ENCODE measurements at places on chromosomes 16 and 17. TPM values are rescaled to one million over a fixed set of nuclear protein-coding genes. Genes with fewer than 3 reads are reported as not detected.
A peak's percentile ranks its signal among the peaks of the same experiment; 100 is the strongest.

- DNase-seq, result no peak
Observed at GRCh38 chr17:61510991-61511390, 58.8 kb downstream of the TBX4 start.

DNA sequence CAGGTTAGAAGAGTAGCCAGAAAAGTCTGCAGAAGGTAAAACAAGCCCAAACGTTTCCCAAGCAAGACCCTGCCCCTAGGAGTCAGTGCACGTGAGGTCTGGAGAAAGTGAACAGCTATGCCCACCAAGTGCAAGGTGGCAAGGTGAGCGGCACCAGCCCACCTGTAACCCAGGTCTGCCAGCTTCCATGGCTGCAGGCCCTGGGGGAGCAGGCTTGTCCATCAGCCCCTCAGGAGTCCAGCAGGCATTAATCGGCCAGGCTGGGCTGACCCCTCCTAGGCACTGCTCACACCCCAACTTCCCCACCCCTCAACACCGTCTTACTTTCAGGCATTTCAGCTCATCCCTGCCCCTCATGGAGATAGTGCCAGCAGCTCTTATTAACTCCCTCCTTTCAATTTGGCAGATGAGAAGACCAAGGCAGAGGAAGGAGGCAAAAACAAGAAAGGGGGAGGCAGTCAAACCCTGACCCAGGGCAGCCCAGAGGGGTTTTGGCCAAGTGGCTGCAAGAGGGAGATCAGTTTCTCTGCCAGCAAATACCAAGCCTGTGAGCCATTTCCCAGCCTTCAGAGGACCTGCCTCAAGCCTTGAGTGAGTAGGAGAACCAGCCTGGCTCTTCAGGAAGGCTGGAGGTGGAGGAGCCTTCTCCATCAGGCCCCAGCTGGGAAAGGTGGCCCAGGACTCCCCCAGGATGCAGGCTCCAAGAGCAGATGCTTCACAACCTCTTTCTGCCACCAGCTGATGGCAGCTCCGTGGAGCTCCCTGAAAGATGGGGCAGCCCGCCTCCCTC lies 14.7 kb downstream of the BEAN1 start:
- no peak for DNase-seq

DNA sequence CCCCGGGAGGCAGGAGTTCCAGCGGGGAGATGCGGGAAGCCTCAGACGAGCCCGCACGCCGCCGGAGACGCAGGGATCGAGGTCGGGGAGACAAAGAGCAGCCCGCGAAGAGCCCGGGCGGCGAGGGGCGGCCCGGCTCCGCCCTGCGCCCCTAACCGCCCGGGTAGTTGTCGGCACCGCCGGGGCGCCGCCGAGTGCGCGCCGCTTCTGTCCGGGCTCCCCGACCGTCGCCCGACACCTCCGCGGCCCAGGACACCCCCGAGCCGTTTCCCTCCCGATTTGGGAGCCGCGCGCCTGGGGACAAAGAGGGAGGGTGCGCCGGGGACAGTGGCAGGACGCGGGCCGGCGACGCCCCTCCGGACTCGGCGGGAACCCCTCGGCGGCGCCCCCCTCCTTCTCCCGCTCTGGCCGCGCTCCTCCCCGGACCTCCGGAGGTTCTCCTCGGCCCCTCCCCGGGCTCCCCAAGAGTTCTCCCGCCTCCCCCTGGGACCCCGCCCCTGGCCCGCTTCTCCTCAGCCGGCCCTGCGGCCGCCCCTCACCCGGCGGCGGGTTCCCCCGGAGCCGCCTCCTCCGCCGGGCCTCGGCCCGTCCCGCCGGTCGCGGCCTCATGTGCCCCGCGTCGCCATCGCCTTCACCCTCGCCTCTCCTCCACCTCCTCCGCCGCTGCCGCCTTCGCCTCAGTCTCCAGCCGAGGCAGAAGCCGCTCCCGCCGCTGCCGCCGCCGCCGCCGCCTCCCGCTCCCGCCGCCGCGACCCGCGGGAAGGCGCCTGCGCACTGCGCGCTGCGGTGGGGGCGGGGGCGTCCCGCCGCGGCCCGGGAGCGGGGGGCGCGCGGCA lies at the start of gene GJC1:
Gene GJC1, minus strand, starts transcription at position 765 of the 836 bp plus-strand sequence. CDS start 24,470 bp downstream, outside the sequence.
- peak; percentile 59 for DNase-seq

DNA sequence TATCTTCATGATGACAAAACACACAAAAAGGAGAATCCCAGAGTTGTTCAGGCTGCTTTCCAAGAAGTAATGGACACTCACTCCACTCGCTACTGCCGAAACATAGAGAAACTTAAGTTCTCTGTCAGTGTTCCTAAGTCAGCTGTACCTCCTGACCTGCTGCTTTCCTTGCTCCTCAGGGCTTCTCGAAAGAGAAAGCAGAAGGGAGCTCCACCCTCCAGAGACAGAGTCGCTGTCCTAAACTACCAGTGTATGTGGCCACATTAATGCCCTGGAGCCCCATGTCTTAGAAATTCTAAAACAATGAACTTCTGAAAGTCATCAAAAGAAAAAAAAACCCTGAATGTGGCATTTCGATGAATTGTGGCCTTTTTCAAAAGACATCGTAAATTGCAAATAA lies 390.8 kb upstream of the MON1B start:
- no peak for DNase-seq

DNA sequence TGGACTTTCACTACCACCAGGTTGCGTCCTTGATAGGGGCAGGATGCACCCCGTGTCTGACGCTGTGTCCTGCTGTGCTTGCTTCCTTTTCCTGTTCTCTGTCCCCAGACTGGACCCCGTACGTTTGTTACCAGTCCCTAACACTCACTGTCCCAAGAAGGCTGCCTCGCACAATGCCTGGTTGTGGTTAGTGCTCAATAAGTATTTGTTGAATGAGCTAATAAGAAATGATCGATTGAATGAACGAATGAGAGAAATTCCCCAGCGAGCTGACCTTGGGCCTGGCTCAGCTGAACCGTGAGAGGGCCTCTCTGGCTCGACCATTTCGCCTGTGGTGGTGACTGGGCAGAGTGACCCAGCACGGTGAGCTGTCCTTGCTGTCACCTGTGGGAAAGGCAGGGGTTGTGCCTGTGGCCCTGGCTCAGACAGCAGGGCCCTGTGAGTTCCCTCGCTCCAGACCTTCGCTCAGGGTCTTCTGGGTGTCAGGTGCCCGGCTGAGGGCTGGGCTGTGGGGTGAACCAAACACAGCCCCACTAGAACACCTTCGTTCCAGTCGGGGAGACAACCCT lies 20.9 kb downstream of the CMIP start:
- no peak for DNase-seq

GRCh38 chr17:61595418-61596186 lies 4.6 kb upstream of the NACA2 start:
- no peak for DNase-seq

DNA sequence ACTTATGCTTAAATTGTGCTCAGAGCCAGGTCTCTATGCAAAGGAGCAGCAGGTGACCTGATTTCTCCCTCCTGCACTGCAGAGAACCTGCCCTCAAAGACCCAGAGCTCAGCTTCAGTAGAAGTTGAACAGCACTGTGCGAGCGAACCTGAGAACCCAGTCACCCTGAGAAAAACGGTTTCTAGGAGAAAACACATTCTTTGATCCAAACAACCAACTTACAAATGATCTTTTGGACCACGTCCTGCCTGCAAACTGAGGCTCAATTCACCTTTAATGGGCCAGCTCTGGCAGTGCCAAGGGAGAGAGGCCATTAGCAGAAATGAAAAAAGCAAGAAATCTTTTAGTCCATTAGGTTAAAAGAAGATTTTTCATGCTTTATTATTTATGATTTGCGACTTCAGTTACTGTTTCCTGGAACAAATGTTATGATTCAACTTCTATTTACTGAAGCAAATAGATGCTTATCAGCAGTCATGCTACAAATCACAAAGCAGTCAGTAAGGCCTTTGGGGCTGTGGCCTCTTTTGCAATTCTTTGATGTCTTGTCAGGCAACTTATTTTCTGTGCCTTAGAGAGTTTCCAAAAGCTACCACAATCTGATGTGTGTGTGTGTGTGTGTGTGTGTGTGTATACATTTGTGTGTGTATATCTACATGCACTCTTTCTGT lies 65.7 kb upstream of the LRRC37A3 start:
- DNase-seq, result no peak

GRCh38 chr17:42230225-42230624 lies 35.9 kb upstream of the GHDC start:
- no peak for DNase-seq

GRCh38 chr17:80362428-80363119 lies 52.4 kb upstream of the ENDOV start:
- no peak for DNase-seq

DNA sequence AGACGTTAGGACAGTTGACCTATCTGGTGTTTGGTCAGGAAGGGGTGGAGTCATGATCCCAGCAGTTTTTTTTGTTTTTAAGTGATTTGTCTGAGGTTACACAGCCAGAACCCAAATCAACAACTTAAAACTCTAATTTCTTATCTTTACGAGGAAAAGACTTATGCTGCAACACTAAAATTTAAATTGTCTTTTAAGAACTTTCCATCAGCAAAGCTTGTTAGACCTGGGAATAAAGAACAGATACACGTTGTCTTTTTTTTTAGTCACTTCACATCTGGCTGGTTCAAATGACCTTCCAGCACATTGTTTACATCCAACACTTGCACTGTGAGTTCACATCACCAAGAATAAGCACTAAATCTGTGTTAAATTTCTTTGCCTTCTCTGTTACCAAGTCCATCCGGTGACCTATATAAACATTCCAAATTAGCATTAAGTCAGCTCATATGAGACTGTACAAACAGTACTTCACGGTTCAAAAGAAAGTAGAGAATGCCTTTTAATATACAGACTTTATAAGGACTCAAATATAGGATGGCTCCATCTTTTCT lies 115.0 kb downstream of the HS3ST2 start:
- no peak for DNase-seq

GRCh38 chr16:20883554-20884239 lies 16.5 kb downstream of the DCUN1D3 start:
- DNase-seq, result no peak

- DNase-seq, result no peak
Observed at GRCh38 chr17:64596439-64596838, 65.7 kb downstream of the SMURF2 start.

- no peak for DNase-seq
Observed at GRCh38 chr17:74243013-74243755, 29.8 kb downstream of the TTYH2 start.

DNA sequence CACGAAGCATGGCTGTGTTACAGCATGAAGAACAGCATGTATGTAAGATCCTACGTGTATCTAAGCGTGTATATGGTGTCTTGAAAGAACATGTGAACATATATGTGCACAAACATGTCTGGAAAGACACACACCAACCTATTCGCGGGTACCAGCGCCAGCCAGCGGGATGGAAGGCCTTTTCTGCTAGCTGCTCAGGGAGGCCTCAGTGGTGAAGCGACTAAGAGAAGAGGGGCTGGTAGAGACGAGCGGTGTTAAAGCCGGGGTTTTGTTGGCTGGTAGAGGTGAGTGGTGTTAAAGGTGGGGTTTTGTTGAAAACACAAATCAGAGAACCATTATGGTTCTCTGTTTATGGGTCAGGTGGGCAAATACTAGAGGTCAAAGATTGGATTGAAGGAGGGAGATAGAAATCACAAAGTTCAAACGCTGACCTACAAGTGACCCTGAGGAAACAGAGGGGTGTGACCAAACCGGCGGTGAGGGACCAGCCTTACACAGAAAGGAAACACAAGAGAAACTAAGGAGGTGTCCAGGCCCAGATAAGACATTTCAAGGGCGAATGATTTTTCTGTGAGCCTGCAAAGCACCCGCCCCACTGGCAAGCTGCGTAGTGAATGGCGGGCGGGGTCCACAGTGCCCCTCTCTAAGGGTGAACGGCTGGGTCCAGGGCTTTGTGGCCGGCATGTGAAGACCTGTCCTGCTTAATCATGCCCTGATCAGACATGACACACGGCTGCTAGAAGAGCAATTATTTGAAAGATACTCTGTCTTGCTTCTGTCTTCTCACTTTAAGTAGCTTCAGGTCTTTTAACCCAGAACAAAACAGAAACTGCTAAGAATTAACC lies 8.1 kb downstream of the ZCCHC14 start:
- DNase-seq, result no peak

DNA sequence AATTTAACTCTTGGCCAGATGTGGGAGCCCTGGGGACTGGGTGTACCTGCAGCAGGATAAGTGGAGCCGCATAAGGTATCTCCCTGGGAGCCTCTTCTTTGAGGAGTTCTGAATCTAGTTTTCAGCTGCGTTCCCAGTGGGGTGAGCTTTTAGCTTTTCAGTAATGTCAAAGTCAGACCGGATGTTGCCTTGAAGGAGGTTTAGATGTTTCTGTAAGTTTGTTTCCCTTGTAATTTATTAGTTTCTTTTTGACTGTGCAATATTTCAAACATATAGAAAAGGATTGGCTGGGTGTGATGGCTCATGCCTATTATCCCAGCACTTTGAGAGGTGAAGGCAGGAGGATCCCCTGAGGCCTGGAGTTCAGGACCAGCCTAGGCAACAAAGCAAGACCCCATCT lies 98.6 kb upstream of the EEF2KMT start:
- DNase-seq, result no peak

GRCh38 chr17:74220946-74221818 lies 7.8 kb downstream of the TTYH2 start:
- DNase-seq, result no peak

DNA sequence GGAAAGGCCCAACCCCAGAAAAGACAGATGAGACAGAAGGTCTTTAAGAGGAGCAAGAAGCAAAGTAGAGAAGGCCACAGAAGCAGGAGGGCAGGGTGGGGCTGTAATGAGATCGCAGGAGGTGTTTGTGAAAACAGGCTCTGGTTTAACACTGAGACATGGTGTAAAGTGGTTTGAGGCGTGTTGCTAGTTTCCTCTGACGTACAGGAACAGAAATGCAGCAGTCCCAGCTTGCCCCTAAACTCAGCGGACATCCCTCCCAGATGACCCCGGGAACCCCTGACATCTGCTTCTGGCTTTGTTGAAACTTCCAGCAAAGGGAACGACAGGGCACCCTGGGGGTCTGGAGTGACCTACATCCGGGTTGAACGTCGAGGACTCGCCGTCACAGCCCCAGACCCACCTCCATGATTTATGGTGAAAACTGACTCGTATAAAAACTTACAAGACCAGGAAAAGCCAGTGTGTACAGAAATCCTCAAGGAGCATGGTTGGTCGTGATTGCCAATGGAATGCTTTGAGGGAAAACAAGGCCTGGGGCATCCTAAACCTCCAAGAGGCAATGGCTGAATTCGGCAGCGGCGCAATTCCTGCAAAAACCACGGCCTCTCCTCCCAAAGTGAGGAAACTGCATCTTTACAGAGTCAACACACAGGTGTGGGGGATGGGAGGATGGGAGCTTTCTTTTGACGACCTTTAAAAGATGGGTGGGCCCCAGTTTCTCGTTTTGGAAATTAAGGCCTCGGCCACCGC lies 25.8 kb downstream of the LITAF start:
- no peak for DNase-seq

GRCh38 chr16:66924527-66925321 lies 611 bp downstream of the RRAD start:
- peak; percentile 69 for DNase-seq

- peak; percentile 41 for DNase-seq
Observed at GRCh38 chr16:68396481-68396880, 51.8 kb downstream of the SMPD3 start.

Gene ZNF205
- total RNA-seq, result 22.8 TPM

Gene SMTNL2
- 0.59 TPM for total RNA-seq

Gene SLC5A11
- not detected for total RNA-seq

Gene EFNB3
- total RNA-seq, result 61.9 TPM

Gene SOX8
- 4.3 TPM for total RNA-seq

Gene PRM1
- not detected for total RNA-seq

Gene TLCD2
- total RNA-seq, result 4.4 TPM

Gene SERPINF2
- total RNA-seq, result 0.56 TPM

Gene ACTG1
- total RNA-seq, result 4,184 TPM

Gene KAT2A
- 22.8 TPM for total RNA-seq

Measured in endothelial cell (in vitro differentiated cells).